ENCODE measurements at places on chromosomes 12 and 14. TPM values are rescaled to one million over a fixed set of nuclear protein-coding genes. Genes with fewer than 3 reads are reported as not detected.

Gene SAMD15
- polyA plus RNA-seq: 0.36 TPM

DNA sequence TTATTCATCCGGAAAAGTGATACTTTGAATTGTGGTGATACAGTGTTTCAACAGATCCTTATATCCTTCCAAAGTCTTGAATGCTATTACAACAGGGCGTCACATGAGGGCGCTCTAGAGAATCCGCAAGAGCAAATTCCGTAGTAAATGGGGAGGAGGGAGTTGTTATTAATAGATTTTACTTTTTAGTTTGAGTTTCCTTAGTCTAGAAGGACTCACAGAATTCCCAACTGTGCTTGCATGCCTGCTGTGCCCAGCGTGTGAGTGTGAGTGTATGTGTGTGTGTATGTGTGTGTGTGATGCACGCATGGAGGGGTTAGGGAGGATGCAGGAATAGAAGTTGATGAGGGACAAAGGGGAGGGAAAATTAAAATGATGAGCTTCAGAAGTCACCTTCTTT, 375.3 kb downstream of the C12orf75 start:
- DNase-seq: no peak

DNA sequence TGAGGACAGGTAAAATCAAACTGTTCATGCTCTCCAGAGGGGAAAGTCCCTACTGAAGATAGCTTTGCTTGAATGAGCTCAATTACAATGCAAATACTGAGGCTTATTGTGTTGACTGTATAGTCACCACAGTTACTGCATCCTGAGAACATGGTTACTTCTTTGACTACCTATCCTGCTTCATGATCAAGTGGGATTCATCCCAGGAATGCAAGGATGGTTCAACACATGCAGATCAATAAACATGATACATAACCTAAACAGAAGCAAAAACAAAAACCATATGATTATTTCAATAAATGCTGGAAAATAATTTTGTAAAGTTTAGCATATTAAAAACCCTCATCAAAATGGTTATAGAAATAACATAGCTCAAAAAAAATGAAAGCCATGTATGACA, 32.9 kb upstream of the P2RX7 start:
- no peak for DNase-seq

Gene PKP2
- 4.4 TPM for polyA plus RNA-seq

- no peak for DNase-seq
Observed at GRCh38 chr12:19978193-19978592, 390.1 kb upstream of the PDE3A start.

- DNase-seq: no peak
Observed at GRCh38 chr14:61923348-61923747, 161.1 kb downstream of the SNAPC1 start.

DNA sequence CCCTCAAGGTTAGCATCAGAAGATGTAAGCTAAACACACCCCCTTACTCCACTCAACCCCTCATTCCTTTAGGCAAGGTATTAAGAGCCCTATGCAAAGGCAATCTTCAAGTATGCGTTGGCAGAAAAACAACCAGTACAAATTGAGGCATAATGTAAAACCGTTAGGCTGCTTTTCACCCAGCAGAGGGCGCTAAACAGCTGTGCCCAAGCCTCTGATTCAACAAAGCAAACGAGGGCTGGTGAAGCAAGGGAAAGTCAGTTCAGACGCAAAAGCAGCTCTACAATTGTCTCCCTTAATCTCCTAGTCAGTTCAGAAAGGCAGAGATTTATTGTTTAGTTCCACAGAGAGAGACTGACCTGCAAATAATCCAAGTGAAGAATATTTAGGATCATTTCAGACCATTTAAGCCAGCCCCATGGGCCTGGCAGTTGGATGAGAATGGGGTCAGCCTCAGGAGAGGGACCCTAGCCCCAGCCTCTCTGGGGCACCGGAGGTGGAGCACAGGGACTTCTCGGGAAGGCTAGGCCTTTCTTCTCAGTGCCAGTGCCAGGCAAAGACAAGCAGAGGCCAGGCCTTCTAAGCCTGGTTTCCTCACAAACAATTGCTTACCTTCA, 23.5 kb downstream of the DCAF5 start:
- peak; percentile 79 for DNase-seq

Gene TMTC1
- 23.9 TPM for polyA plus RNA-seq

- DNase-seq: no peak
Observed at GRCh38 chr14:22113401-22113800, 439.8 kb upstream of the OR4E1 start.
